ENCODE measurements at places on chromosomes 13 and 19.

DNA sequence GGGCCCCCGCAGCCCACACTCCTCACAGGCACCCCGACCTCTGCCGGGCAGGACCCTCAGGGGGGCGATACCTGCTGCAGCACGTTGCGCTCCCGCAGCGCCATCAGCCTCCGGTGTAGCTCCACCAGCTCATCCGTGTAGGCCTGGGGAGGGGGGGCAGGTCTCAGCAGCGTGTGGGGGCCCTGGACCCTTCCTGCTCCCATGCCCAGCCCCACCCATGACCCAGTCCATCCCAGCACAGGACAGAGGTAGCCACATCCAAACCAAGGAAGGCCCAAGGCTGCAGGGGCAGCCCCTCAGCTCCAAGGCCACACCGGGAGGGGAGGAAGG, 66.5 kb downstream of the MLLT1 start:
- no peak for DNase-seq

GRCh38 chr19:9970481-9970880, 34.2 kb upstream of the OLFM2 start:
- DNase-seq = no peak

DNA sequence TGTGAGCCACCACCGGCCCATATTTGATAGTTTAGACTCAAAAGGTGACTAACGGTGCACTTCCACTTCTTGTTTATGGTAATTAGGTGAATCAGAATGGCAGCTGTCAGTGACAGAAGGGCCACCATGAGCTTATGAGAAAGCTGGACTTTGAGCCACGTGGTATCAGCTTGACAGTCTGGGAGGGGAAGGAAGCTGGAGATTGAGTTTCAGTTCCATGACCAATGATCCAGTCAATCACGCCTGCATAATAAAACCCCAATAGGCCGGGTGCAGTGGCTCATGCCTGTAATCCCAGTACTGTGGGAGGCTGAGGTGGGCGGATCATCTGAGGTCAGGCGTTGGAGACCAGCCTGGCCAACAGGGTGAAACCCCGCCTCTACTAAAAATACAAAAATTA, 8.2 kb downstream of the EID2B start:
- no peak for DNase-seq

- DNase-seq = no peak
These were observed 14.4 kb downstream of the CDC16 start for GRCh38 chr13:114249077-114249476.

GRCh38 chr19:44653977-44654774, 10.5 kb downstream of the PVR start:
- DNase-seq = peak; percentile 10

- DNase-seq = no peak
These were observed 57.8 kb downstream of the MBNL2 start for GRCh38 chr13:97279913-97280312.

- no peak for DNase-seq
These were observed 221.7 kb upstream of the GPC6 start for GRCh38 chr13:93004919-93005318.

- DNase-seq = peak; percentile 56
These were observed 10.6 kb downstream of the POU2F2 start for GRCh38 chr19:42121656-42122069.

- DNase-seq = no peak
These were observed 5.2 kb downstream of the IRF3 start for GRCh38 chr19:49660338-49660961.

GRCh38 chr13:81795710-81796109, 1454.8 kb upstream of the SPRY2 start:
- DNase-seq = no peak

GRCh38 chr19:5537870-5538269, 29.9 kb downstream of the TINCR start:
- DNase-seq = no peak

DNA sequence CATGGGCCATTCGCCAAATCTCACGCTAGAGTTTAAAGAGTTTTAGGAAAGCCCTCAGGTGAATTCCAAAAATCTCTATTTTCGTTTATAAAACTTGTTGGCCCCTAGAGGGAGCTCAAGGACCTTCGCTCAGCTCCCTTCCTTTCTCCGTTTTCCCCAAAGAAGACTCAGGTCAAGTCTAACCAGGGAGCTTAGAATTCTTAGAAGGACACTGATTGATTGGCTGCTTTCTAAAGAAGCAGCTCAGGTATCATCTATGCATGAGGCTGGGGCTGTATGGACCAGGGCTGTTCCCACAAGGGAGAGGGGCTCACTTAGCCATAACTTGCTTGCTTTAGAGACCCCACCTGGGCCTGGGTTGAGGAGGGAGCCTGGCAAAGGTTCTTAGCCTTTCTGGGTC, 20.5 kb downstream of the DZIP1 start:
- DNase-seq = no peak

DNA sequence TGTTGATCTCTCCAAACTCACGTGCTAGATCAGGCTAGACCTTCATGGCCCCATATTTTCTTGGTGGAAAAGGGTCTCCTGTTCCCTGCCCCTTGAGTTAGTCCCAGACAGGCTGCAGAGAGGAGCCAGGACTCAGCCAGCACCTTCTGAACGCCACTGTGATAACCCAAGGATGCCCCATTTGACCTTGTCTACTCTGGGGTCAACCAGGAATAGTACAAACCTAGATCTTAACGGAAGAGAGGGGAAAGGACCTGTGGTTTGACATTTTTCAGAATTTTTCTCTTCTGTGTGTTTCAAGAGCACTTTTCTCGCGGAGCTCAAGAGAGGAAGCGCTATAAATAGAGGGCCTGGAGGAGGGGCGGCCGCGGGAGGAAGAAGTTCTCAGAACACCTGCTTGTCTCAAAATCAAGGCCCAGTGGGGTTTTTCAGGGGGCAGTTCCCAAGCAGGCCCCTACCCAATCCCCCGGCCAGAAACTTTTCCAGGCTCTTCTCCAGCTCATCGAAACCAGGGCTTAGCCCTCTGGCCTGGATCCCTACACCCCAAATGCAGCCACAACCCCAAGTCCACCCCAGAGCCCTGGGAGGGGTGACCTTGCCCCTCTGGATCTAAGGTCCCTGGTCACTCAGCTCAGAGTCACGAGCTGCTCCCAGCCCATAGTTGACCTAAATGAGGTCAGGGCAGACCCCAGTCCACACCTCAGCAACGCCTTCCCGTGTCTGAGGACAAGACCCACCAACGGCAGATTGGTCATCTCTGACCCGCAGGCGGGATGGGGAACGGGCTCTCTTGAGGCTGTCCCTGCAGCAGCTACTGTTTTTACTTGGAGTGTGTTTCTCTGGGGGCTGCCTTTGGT, 75.6 kb upstream of the TM9SF2 start:
- no peak for DNase-seq

All from stimulated activated CD8-positive, alpha-beta memory T cell treated with anti-CD3 and anti-CD28 coated beads, Interleukin-4, amount 100 ng/mL, for 1 hour (primary cell).